HT-29 (cell line): ENCODE measurements at places on chromosomes 12 and 14. TPM values are rescaled to one million over a fixed set of nuclear protein-coding genes. Genes with fewer than 3 reads are reported as not detected.

- DNase-seq = no peak
These were observed 82.8 kb downstream of the KIF26A start for GRCh38 chr14:104221071-104221625.

DNA sequence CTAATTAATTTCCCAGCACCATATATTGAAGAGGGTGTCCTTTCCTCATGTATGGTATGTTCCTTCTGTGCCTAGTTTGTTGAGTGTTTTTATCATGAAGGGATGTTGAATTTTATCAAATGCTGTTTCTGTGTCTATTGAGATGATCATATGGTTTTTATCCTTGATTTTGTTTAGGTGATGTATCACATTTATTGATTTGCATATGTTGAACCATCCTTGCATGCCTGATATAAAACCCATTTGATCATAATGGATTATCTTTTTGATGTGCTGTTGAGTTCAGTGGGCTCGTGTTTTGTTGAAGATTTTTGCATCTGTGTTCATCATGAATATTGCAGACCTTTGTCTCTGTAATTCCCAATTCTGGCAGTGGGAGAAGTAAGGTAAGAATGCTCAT, 44.6 kb downstream of the RASSF8 start:
- DNase-seq = no peak

- DNase-seq = no peak
These were observed 913.7 kb downstream of the RPS29 start for GRCh38 chr14:48672506-48672905.

DNA sequence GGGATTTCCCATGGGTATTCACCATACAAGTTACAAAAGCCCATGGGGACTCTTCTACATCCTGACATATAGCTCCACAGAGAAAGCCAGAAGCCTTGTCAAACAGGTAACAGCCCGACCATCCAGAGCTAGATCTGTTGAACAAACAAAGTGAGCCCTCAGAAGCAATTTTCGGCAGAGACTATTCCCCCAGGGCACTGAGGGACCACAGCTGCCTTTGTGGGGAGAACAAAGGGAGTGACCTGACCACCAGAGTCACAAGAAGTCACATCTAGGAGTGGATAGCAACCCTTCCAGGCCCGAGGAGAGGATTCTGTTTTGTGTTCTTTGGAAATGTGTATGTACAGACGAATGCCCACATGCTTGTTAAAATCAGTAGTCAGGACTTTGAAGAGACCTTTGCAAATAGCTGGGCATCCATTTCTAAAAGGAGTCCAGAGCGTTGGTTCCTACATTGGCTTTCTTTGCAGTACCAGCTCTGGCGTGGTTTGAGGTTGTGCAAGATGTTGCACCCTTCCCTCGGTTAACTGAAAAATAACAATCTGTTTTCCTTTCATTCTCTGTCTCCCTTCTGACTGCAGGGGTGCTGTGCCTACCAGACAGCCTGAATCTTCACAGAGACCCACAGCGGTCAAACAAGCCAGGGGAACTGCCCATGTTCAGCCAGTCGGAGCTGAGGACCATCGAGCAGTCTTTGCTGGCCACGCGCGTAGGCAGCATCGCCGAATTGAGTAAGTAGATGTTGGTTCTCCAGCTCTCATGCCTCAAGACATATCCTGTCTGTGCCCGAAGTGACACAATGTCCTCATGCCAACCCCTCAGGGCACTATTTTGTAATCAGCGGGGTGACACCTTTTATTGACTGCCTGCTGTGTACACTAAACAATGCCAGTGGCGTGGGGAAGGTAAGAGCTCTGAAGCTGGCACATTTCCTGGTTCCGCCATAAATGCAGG, 165.4 kb upstream of the PWP1 start:
- no peak for DNase-seq

- no peak for DNase-seq
These were observed 11.5 kb downstream of the MUCL1 start for GRCh38 chr12:54865683-54866324.

The NANOG gene
- total RNA-seq = not detected in 2 replicates

The JPH4 gene
- not detected in 2 replicates for total RNA-seq

- no peak for DNase-seq
These were observed 47.7 kb downstream of the PSMA6 start for GRCh38 chr14:35339761-35340406.

DNA sequence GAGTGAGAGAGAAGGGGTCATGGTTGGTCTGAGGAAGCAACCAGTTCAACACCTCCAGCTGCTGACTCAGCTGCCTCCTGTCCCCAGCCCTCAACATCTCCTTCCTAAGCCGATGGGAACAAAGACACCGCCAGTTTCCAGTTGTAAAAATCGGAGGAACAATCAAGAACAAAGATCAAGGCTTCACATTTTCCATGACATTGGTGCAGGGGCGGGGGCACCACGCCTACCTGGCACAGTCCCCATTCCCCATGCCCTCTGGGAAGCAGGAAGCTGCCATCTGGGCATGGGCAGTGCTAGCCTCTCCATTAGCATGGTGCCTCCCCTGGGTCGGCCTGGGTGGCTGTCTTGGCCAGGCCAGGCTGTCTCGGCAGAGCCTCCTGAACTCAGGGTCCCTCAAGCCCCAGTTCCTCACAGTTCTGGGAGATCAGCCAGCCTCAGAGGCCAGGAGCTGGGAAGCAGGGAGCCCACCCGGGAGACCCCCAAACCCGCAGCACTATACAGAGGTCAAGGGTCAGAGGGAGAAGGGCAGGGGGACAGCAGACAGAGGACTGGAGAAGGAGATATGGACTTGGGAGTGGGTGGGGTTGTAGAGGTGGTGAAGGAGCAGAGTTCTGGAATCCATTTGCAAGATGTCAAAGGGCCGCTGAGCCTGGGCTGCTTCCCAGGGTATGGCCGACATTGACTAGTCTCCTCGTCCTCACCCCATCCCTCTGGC, 19.6 kb upstream of the TMEM106C start:
- DNase-seq = peak; percentile 31

DNA sequence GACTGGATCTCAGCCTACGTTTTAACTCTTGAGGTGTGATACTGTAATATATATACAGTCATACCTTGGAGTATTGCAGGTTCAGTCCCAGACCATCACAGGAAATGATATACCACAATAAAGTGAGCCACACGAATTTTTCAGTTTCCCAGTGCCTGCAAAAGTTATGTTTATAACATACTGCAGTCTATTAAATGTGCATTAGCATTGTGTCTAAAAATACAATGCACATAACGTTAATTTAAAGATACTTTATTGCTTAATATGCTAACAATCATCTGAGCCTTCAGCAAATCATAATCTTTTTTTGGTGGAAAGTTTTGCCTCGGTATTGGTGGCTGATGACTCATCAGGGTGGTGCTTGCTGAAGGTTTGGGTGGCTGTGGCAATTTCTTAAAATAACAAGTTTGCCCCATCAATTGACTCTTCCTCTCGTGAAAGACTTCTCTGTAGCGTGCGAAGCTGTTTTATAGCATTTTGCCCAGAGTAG, 18.9 kb downstream of the PYROXD1 start:
- DNase-seq = no peak

The MMP19 gene
- total RNA-seq = not detected in 2 replicates

GRCh38 chr12:26044007-26044394, 80.8 kb downstream of the BHLHE41 start:
- DNase-seq = no peak

DNA sequence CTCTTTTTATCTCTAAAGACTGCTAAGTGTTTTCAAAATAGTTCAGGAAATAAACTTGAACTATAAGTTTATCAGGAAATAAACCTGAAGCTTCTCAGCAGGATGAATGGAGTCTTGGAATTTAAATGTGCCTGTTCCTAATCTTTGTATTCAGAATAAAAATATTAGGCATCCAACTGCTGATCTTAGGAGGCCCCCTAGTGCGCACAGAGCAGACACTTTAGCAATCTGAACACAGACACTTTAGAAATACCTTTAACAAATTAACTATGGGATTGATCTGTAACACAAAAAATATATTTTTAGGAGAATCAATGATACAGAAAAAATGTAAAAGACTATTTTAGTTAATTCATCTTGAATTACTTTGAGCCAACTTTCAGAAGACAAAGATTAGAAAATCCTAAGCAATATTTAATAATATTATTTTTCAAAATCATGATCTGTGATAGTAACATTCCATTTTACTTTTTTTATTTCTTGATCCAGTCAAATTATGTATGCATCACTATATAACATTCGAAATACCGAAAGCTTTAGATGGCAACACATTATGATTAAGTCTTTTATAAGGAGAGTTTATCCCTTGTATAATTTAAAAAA, 80.9 kb downstream of the SLC41A2 start:
- DNase-seq = peak; percentile 40
